Amniotic stem cell (primary cell): ENCODE measurements at places on chromosomes 16 and 17.

- DNase-seq, result no peak
These were observed 107.3 kb downstream of the CMIP start for GRCh38 chr16:81551821-81552304.

DNA sequence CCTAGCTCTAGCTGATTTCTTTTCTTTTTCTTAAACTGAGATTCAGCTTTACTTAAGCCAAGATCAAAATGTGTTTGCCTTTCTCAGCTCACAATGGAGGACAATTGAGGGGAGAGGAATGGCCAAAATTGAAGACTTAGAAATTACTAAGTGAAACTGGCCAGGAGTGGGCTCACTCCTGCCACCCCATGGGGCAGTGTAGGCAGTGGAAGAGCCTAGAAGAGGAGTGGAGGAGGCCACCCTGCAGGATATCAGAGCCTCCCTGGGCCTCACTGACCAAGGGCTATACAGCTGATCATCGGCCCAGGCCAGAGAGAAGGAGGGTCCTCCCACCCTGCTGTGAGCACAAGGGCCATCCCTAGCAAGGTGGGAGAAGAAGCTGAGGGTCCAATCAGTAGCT, 119.8 kb downstream of the CCT6B start:
- no peak for DNase-seq

DNA sequence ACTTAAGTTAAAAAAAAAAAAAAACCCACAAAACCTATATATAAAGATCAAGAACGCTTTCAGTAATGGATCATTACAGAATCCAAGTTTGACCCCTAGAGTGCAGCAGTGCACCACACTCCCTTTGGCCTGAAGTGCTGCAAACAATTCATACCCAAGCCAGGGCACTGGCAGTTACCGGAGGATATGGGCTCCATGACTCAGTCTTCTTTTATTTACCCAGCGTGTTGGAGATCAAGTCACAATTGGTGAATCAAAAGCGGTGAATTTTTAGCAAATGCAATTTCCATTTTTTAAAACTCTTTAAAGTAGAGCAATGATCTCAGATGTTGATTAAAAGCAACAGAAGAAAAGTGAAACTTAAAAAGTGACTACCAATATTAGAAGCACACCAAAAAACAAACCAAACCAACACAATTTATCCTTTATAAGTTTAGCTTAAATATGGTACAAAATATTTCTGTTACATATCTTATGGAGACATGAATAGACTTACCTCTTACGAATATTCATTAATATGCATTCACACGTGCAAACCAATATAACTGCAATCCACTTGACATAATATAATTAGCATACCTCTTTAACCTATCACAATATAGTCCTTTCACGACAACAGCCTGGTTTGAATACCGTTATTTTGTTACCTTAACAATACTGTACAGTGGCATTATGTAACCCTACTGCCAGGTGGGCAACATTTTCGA, 46.3 kb downstream of the ZNF652 start:
- peak; percentile 85 for DNase-seq

- DNase-seq, result no peak
These were observed 23.3 kb upstream of the ALKBH5 start for GRCh38 chr17:18160128-18160856.

- DNase-seq, result no peak
These were observed 848 bp downstream of the CES3 start for GRCh38 chr16:66961914-66962313.
